ENCODE measurements at places on chromosomes 13 and 19.

DNA sequence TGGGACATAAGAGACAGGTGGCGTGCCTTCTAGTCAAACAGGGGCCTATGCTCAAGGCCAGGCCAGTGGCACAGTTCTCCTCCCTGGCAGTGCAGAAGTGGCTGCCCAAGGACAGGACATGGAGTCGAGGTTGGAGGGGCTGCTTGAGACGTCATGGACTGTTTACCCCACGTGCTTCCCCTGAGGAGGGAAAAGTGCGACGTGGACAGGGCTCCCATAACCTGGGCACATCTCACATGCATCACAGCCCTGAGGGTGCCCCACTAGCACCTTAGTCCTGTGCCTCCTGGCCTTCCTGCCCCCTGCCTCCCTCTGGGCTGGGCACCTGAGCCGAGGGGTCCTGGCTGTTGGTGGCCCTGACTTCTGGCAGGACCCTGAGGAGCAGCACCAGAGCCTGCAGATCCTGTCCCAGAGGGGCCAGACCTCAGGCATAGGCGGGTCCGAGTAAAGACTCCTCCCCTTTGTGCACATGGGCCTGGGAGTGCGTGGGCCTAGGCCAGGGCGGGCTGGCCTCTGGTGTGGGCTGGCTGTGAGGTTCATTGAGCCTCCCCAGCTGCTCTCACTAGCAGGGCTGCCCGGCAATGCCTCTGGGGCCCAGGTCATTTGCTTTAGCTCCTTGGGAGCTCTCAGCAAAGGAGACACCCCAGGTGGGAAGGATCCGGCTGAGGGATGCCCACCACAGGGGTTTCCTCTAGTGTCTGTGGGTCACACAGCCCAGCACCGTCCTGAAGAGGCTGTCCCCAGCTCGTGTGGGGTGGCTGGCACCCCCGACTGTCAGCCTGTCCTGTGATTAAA is 65.7 kb downstream of the CEBPG start:
- DNase-seq: no peak

GRCh38 chr13:97967948-97968347 is 14.5 kb downstream of the IPO5 start:
- DNase-seq: no peak

DNA sequence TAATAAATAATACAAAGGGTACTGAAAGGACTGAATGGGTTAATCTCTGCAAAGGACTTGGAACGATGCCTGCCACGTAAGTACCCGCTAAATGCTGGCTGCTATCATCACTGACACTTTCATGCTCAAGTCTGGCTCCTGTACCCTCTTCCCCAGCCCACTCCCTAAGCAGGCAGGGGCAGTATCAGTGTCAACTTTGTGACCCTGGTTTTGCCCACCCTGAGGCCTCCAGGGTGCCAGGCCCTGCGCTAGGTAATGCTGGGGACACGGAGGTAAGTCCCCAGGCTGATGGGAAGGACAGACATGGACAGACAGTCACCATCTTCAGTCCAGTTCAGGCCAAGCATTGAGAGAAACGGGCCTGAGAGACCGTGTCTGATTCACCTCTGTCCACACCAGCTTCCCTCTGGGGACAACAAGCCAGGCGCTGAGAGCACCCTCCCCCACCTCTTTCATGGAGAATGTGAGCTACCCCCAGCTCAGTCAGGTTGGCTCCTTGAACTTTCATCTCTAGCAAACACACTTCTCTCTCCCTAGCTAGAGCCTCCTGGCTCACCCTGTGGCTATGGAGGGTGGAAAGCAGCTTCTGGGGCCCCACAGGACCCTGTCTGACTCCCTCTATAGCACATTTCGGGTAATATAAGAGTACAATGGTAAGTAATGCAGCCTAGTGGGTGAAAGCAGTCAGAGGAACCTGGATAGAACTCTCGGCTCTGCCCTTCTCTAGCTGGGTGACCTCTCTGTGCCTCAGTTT is 800 bp downstream of the ETFB start:
- no peak for DNase-seq

DNA sequence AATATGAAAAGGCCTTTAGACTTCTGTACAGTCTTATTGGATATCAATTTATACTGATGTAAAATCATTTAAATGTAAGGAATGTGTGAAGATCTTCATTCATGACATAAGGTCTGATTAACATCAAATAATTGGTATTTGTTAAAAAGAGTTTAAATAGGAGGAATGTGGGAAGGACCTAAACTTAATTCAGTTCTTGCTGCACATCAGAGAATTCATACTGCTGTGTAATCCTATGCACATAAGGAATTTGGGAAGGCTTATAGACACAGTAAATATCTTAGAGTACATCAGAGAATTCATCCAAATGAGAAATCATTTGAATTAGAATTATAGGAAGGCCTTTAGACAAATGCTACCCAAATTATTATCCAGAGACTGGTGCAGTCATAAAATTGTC is 21.7 kb downstream of the ZNF283 start:
- no peak for DNase-seq

DNA sequence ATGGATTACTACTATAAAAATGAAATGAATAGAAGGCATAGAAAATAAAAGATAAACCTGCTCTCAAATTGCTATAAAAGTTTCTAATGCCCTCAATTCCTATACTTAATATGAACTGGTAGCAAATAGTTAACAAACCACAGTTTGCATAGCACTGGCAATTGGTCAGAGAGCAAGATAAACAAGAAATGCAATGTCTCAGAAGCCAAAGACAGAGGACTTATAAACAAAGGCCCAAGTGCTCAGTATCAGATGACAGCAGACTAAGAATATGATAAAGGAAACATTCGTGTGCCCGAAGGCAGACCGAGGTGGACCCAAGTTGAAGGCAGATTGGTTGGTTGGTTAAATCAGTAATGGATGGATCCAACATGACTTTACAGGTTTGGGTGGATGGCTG is 50.6 kb downstream of the IPO5 start:
- no peak for DNase-seq

DNA sequence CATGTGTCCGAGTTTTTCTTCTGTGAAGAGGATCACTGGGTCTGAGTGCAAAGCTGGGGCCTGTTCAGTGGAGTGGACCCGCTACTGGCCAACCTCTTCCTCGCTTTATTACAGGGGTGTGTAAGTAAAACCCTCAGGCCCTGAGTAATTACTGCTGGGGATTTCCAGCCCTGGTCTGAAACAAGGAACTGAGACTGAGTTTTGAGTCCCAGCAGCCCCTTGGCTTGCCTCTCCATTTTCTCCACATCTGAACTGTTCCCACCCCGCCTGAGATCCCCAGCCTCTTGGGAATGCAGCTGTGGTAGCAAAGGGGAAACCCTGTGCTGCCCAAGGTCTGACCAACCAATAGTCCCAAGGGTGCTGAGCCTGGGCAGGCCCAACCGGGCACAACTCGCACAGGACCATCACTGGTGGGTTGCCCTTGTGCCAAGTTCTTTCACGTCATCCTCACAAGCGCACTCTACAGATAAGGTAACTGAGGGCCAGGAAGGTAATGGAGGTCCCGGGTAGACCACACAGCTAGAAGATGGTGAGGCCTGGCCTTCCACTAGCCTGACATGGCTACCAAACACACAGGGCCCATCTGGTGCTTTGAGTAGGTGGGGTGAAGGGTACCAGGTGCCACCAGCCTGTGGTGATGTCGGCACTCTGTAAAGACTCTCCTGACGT is 13.7 kb upstream of the SLC35E1 start:
- no peak for DNase-seq

GRCh38 chr13:69291292-69291906 is 816.2 kb upstream of the ATXN8OS start:
- no peak for DNase-seq

DNA sequence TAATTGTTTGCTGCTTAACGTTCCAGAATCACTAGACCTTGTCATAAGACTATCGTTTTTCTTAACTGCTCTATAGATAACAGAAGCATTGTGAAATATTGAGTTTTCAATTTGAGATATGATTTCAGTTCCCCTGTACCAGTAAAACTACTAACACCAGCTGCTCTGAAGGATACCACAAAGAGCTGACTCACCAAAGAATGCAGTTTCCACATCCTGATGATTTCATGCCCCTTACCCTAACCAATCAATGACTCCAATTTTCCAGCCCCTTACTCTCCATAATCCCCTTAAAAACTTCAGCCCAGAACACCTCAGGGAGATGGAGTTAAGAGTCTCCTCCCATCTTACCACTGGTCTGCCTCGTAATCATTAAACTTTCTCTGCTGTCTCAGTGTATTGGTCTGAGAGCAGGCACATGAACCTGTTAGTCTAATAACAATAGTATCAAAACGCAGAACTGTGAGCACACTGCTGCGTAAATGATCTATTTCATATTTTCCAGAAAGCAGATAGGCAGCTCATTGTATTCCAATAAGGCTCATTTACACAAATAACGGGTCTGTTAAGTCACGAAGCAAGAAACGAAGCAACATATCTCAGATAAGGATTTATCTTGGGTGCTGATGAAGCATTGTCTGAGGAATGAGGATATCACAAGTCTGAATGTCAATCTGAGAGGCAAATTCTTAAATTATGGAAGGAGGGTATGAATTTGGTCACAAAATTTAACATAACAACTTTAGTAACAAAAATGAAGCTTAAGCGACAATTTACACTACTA is 14.1 kb upstream of the CCNA1 start:
- DNase-seq: no peak

DNA sequence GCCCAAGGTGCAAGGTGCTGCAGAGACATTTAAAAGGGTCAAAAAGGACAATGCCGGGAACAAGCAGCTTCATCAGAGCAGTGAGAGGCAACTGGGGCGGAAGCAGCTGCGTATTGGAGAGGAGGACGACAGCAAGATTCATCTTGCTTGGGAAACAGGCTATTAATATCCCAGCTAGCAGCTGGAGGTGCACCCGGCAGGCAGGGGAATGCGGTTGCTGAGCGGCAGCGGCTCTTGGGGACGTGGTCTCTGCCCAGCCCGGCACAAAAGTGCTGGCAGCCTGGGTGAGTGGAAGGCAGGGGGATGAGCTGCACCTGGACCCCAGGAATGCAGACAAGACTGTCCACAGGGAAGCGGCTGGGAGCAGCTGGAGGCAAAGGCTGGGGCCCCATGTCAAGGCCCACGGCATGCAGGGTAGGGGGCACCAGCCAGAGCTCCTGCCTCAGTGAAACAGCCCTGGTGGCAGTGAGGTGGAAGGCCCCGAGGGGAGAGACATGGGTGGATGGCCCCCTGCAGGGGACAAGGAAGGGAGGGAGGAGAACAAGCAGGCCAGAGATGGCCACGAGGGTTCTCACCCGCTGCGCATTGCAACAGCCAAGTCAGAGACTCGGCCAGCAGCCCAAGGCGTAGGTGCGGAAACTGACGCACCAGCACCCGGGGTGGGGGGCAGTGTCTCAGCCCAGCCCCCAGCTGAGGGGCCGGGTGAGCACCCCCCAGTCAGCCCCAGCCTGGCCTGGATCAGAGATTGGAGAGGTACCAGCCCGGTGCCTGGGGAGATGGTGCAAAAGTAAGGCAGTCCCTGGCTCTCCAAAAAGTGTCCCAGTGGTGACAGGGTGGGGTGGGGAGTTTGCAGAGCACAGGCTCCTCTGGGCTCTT is 34.4 kb downstream of the PEPD start:
- DNase-seq: no peak

DNA sequence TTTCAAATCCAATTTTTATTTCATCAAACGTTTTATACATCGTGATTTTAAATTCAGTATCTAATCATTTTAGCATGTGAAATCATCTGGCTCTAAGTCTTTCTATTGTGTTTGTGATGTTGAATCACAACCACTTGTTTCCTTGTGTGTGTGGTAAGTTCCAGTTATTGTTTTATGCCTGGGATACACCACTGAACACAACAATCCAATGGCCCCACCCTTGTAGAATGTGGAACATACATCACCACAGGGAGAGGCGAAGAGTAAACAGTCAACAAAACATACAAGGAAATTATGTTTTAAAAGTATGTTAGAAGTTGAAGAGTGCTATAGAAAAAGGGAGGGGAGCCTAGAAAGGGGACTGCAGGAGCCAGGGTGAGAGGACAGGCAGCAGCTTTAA is 100.5 kb downstream of the EPSTI1 start:
- no peak for DNase-seq

- no peak for DNase-seq
Observed at GRCh38 chr13:43611281-43612273, 175.2 kb downstream of the ENOX1 start.

DNA sequence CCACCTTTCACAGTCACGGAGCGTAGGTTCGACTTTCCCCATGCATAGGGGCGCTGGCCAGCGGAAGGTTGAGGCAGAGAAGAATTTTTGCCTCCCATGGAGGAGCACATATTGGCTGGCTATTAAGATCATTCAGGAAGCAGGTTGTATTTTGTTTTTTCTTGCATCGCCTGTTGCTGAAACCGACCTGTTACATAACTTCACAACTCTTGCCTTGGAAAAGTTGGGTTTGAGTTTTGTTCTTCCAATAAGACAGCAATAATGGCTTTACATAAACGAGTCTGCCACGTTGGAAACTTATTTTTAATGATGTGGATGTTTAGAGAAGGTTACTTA is 1.4 kb downstream of the UPF1 start:
- no peak for DNase-seq

- DNase-seq: peak; percentile 20
Observed at GRCh38 chr19:45952686-45953505, 20.8 kb downstream of the NOVA2 start.

DNA sequence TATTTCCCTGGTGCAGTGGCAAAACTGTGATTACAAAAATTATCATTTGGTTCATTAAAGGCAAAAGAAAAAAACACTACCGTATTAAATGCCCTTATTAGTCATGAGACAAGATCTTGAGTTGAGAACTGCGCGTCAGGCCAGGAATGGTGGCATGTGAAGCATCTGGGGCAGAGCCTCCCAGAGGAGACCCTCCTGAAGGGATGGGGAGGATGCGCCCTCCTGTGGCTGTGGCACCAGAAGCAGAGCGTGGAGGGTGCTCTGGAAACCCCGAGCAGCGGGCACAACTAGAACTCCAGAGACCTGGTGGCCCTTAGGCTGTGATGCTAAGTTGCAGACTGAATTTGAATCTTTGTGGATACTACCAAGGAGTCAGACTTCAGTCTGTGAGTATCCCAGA is 11.5 kb downstream of the CUL4A start:
- no peak for DNase-seq

DNA sequence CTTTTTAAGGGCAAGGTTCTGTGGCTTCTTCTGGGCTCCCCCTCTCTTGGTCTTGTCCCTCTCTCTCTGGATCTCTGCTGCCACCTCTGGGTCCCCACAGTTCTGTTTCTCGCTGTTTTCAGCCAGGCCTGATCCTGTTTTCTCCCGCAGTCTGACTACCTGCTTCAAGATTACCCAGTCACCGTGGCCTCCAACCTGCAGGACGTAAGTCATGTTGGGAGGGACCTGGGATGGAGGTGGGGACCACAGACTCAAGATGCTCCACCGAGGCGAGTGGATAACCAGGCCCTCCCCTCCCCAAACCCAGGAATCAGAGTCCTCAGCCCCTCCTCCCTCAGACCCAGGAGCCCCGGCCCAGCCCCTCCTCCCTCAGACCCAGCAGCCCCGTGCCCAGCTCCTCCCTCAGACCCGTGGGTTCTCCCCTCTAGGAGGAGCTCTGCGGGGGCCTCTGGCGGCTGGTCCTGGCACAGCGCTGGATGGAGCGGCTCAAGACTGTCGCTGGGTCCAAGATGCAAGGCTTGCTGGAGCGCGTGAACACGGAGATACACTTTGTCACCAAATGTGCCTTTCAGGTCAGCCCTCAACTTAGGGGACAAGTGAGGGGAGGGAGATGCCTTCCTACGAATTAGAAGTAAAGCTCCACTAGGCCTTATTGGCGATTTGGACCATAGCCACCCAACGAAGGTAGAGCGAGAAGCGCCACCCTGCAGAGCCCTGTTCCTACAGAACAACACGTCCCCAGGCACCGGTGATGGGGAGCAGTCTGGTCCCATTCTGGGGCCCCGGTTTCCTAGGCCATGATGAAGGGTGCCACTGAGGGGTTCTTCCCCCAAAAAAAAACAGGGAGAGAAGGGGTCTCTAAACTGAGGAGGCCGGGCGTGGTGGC is 2.2 kb downstream of the FLT3LG start:
- peak; percentile 83 for DNase-seq
